OCI-M1 (cell line): ENCODE measurements at places on chromosomes 16 and 17.

- DNase-seq = peak; percentile 94
These were observed 9.8 kb upstream of the MED11 start for GRCh38 chr17:4721203-4722135.

GRCh38 chr16:1942047-1942809 is 771 bp downstream of the MSRB1 start:
- peak; percentile 71 for DNase-seq

DNA sequence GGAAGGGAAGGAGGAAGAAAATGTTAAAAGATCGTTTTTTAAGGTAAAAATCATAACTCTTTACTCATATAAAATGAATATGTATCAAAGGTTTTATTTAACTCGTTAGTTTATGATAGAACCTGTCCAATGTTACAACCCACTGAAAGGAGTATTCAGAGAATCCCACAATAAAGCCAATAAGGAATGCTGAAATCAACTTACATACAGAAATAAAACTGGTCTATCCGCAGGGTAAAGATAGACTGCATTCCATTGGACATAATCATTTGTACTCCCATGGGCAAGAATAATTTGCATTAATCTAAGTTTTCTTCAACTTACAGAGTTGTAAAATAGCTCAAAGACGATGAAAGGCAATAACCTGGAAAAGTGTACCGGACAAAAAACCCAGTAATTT is 17.9 kb upstream of the BEAN1 start:
- DNase-seq = no peak

DNA sequence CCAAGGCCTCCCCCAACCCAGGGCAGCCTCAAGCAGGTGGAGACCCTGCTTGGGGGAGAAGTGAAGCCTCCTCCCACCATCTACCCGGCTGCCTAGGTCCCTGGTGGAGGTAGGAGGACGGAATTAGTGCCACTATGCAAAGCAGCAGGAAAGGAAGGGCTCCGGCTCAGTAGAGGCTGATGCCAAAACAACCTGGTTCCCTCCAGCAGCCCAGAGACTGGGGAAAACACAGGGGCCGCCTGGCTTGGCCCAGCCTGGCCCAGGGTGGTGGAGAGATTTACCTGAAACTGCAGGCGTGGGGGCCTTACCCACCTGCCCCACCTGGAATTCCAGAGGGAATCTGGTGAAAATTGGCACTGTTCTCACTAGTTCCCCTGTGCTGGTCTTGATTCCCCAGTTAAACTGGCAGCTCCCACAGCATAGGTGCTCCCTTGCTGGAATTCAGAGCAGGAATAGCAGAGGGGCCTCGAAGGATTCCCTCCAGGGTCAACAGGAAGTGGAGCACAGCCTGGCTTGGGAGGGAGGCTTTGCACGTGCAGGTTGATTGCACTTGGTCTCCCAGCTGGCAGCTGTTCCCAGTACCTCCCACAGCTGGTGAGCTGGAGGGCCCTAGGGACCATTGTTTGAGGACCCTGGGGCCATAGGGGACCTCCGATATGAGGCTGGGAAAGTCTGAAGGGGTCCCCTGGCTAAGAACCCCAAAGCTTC is 4.5 kb downstream of the CD79B start:
- no peak for DNase-seq

DNA sequence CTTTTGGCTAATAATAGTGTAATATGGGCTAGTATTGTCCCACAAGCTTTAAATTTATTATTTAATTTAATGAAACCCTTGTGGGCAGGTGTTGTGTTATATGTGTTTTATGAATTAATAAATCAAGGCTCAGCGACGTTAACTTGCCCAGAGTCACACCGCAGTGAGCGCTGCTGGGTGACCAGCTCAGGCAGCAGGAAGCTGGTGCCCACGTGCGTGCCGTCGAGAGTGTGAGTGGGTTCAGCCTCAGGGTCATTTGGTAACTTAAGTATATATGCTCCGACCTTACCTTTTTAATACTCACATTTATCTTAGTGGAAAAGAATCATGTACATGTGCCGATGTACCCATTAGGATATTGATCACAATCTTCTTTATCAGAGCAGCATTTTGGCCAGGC is 137.4 kb upstream of the CHMP6 start:
- no peak for DNase-seq

GRCh38 chr17:40341808-40342503 is 22.6 kb downstream of the GJD3 start:
- DNase-seq = peak; percentile 65

GRCh38 chr16:49608098-49608497 is 234.5 kb downstream of the C16orf78 start:
- no peak for DNase-seq

- DNase-seq = no peak
These were observed 63.1 kb downstream of the PCTP start for GRCh38 chr17:55813944-55814343.

DNA sequence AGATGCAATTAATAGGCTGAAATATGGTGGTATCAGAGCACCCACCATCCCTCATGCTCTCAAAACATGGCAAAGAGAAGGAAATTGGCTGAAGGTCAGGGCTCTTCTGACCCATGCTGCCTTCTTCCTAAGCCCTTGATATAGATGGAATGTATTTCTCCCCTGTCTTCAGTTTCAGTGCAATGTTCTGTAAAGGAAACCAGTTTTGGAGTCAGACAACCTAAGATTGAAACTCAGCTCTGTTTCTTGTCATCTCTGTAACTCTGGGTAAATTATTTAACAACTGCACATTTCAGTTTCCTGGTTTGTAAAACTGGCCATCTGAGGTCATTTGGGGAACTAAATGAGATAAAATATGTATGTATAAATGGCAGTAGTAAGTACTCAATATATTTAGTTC is 243.9 kb downstream of the CA10 start:
- no peak for DNase-seq

DNA sequence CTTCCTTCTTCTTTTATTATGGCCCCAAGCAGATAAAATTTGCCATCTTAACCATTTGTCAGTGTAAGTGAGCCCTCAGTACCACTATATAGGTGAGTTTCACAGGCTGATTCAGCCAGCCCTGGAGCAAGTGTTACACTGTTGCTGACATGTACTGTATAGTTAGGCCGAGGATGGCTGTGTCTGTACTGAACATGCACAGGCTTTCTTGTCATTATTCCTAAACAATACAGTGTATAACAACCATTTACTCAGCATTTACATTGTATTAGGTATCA is 53.7 kb downstream of the AMFR start:
- DNase-seq = no peak

DNA sequence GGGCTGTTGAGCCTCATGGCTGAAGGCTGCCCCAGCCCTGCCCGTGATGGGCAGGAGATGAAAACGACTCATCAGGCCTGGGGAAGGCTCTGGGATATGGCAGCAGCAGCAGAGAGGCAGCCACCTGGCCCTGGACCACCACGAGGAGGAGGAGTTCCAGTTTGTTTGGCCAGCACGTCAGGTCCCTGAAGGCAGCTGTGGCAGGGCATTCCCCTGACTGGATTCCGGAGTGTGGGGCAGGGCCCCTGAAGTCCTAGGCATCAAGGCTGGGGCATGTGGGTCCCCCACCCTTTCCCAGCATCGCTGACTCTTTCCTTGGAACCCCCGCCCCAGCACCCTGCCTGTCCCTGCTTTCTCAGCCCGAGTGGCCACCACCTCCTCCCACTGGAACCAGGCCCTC is 197.4 kb downstream of the ZNF423 start:
- DNase-seq = no peak

DNA sequence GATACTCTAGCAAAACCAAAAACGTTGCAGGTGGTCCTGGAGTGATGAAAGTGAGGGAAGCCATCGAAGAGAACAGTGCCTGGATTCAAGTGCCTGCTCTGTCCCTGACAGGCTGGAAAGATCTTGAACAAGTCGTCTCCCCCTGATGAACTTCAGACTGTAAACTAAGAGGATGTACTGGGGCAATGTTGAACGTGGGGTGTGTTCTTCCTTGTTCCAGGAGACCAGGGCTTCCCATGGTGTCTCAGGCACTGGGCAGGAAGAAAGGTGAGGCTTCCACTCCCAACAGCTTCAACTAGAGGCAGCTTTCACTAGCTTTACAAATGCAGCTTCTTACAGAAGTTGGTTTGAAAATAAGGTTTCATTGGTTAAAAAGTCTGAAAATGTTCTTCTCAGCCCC is 21.4 kb upstream of the NF1 start:
- no peak for DNase-seq

DNA sequence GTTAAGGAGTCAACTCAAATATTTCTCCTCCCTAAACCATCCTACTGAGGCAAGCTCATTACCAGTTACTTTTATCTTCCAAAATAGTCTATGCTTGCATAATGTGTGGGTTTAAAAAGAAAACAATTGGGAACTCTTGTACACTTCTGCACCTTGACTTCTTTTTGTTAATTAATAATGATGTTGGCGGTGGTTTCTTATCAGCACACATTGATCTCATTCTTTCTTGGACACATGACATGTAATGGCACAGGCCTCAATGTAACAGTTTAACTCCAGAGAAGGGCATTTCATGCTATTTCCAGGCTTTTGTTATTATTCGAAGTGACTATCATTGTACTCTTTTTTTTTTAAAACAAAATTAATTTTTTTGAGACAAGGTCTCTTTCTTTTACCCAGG is 7.8 kb downstream of the PLCG2 start:
- no peak for DNase-seq

DNA sequence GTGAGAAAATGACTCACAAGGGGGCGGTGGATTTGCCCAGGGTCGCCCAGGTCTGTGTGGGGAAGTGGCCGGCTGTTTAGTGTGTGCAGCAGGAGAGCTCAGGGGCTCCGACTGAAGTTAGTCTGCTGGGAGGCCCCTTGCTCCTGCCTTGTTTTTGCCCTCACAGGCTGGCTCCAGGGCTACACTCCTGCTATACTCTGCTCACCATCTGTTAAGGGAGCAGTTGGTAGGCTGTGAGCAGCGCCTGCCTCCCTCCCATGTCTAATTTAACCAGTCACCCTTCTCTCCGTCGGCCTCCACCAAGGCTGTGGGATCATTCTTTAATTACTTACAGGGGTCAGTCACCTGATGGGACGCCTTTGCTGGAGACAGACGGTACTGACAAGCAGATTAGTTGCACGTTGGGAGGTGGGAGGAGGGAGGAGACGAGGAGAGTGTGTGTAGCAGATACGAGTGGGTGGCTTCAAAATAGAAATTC is 35.5 kb downstream of the KSR1 start:
- peak; percentile 53 for DNase-seq

- DNase-seq = no peak
These were observed 111.4 kb downstream of the SNX29 start for GRCh38 chr16:12087901-12088421.

GRCh38 chr17:82350182-82351030 is 8.6 kb upstream of the TEX19 start:
- peak; percentile 82 for DNase-seq

DNA sequence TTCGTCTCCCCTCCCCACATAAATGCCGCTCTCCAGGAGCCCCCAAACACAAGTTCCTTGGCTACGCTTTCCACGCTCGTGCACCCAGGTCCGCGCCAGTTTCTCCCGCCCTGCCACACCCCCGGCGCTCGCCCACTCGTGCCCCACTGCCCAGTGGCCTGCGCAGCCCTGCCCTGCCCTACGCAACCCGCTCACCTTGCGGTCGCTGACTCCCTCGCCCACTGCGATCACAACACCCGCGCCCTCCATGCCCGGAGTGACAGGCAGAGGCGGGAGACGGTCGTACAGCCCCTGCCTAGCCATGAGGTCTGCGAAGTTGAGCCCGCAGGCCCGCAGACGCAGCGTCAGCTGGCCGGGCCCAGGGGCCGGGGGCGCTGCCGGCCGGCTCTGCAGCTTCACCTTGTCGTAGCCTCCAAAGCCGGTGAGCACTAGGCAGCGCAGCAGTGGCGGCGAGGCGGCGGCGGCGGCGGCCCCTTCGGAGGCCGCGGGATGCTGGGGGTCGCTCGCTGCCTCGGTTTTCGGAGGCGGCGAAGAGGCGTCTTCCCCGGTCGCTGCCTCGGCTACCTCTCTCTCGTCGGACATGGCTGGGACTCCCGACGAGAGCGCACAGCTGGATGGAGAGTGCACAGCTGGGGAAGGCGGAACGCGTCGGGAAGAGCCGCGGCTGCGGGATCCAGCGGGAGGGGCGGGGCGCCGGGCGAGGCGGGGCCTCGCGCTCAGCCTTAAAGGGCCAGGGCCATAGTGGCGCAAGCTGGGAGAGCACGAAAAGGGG is at the start of gene VAT1:
Gene VAT1 (minus strand): TSS at position 645 of the 772 bp plus-strand sequence. CDS start 63 bp downstream, at position 582.
- peak; percentile 92 for DNase-seq

- peak; percentile 22 for DNase-seq
These were observed 4.2 kb downstream of the MATCAP1 start for GRCh38 chr16:67179421-67180080.

DNA sequence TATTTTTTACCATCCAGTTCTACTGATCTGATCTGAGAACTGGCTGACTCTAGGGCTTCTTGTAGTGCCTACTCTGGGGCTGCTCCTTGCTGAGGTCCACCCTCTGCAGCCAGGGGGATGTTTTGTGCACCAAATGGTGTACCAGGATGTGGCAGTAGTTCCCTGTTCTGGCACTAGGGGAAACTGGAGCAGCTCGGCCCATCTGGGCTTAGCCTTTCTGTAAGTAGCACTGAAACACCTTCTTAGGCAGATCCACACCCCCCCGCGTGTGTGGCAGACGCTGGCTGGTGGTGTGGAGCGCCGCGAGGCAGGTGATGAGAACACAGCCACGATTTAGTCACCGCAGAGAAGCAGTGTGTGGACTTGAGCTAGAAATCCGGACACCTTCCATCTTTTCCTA is 17.0 kb downstream of the DUSP14 start:
- peak; percentile 64 for DNase-seq

GRCh38 chr17:27526604-27527002 is 70.4 kb downstream of the KSR1 start:
- DNase-seq = peak; percentile 95

- DNase-seq = peak; percentile 7
These were observed 12.9 kb downstream of the PLK1 start for GRCh38 chr16:23691483-23692189.

DNA sequence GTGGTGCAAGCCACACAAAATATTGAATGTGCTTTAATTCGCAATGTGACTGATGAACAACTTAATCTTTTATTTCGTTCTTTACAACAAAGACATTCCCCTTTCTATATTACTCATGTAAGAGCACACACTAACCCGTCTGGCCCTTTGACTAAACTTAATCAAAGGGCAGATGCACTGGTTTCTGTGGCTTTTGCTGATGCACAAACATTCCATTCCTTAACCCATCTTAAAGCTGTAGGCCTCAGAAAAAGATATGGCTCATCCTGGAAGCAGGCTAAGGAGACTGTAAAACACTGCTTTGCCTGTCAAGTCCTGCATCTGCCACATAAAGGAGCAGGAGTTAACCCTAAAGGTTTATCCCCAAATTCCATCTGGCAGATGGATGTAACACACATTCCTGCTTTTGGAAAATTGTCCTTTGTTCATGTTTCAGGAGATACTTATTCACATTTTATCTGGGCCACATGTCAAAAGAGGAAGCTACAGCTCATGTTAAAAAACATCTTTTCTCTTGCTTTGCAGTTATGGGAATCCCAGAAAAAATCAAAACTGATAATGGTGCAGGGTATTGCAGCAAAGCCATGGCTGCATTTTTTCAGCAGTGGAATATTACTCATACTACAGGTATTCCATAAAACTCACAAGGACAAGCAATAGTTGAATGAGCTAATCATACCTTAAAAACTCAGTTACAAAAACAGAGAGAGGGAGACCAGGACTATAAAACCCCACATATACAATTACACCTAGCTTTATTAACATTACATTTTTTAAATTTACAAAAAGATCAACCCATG is 137.2 kb downstream of the AHSP start:
- peak; percentile 47 for DNase-seq

GRCh38 chr16:53041320-53042051 is 11.2 kb downstream of the CHD9NB start:
- DNase-seq = no peak
